Amygdala (tissue), 56 donors: ENCODE measurements at places on chromosomes 12 and 14.

GRCh38 chr14:55731881-55732498, 152.0 kb downstream of the KTN1 start:
- no peak for DNase-seq

DNA sequence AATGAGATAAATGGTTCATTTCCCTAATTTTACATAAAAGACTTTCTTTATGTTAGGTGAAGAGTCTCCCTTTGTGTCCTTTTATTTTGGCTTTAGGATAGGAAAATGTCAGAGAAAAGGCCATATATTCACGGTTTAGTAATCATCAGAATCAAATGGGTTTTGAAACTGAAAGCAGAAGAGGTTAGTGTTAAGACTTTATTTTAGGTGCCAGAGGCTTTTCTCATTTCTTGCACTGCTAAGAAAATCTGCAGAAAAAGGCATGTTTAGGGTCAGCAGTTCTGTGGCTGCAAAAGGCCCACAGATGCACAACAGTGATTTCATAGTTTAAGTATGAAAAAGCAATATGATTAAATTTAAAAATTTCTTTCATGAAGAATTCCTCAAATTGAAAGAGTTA, 80.4 kb upstream of the SINHCAF start:
- no peak for DNase-seq

- no peak for DNase-seq
Observed at GRCh38 chr12:125871811-125872594, 806.8 kb downstream of the AACS start.

GRCh38 chr14:76205708-76206107, 54.0 kb downstream of the GPATCH2L start:
- no peak for DNase-seq

DNA sequence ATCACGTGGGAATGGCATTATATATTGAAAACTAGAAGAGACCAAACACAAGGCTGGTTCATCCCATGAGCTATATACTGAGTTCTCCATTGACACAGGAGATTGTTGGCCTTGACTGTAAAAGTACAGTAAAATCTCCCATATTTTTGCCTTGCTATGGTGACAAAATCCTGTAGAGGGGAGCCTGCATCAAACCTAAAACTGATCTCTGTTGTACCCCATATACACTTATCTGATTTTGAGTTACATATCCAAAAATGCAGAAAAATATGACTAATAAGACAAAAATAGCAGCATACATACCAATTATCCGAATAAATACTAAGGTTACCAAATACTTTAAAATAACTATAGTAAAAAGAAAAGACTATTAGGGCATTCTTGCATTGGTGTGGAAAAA, 60.4 kb downstream of the TMTC3 start:
- no peak for DNase-seq

DNA sequence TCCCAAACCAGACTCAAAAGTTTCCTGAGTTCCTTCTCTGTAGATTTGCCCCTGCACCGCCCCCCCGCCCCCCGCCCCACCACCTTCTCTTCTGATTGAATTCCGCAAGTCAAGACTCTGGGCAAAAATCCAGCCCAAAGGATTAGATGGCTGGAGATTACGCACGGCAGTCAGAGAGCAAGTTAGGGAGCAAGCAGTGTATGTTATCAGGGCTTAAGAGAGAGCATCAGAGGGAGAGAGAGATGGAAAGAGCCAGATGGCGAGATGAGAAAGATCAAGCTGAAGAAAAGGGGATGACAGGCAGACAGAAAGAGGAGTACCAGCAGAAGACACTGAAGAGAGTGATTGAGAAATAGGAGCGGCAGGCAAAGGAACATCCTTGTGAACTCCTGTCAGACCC, 13.9 kb upstream of the ANKRD33 start:
- no peak for DNase-seq

- DNase-seq: no peak
Observed at GRCh38 chr14:51593397-51593796, 58.3 kb upstream of the FRMD6 start.

- DNase-seq: no peak
Observed at GRCh38 chr12:93883436-93884154, 206.4 kb downstream of the CRADD start.

DNA sequence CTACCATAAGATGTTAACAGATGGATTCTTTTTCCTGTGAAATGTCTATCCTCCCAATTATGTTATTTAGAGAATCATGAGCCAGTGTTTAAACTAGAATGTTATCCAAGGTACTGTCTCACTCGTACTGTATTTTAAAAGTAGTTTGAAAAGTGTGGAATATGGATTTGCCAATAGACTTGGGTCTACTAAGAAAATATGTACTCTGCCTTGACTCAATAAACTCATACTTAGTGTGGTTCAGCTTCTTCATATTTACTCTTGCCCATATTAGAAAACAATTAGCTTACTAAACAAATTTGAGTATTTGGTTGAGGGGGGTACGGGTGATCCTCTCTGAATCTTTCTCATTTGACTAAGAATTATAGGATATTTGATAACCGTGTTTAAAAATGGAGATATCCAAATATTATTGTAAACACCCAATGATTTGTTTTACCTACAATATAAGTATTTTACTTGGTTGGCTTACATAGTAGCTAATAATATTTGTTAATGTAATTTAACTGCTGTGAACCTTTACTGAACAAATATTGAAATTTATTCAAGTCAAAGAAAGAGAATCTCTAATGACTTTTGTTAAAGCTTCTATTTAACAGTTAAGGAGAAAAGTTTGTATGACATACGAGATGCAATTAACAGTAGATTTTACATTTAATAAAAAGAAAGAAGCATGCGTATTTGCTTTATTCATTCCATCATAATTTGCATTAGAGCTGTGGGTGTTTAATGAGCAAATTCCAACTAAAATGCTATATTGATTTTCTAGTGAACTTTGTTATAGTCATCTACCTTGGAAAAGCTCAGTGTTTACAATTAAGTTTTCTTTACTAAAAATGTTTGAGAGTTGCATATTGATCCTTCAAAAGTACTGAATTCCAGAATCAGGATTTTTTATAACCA, 81.2 kb downstream of the MIPOL1 start:
- DNase-seq: no peak

GRCh38 chr14:65723348-65723747, 310.8 kb downstream of the FUT8 start:
- no peak for DNase-seq
